Stimulated activated CD8-positive, alpha-beta memory T cell treated with anti-CD3 and anti-CD28 coated beads, Interleukin-12 subunit alpha, Interleukin-12 subunit beta, amount 100 ng/mL, for 1 hour (primary cell): ENCODE measurements at places on chromosomes 2 and 18.

DNA sequence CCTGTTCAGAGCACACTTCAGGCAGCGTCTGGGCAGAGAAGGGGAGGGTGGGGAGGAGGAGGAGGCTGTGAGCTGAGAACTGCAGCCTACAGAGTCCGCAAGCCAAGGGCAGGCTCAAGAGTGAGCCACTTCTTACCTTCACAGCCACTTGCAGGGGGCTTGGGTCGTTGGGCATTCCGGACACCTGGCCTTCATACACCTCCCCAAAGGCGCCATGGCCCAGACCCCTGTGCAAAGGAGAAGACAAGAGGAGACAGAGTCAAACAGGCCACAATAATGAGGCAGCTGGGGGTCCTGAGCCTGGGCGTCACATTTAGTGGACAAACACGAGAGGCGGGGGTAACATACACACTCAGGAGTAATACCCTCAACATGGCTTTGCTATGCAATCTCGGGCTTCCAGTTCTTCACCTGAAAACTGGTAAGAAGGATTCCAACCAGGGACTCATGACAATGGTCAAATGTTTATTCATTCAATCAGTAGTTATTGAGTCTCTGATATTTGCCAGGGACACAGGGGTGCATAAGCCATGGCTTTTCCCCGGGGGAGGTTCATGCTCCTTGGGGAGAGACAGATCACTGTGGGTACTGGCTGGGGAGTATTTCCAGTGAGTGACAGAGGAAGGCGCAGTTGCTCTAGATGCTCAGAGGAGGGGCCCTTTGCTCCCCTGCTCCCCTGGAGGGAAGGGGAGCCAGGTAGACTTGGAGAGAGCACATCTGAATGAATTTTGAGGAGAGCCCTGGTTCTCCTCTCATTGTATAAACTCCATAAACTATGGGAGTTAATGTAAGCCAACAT, 107.4 kb downstream of the CLIP4 start:
- no peak for DNase-seq

GRCh38 chr18:48827291-48828193, 123.2 kb downstream of the SMAD7 start:
- DNase-seq: no peak

- DNase-seq: no peak
Measured at GRCh38 chr2:241489088-241489487, 19.3 kb downstream of the STK25 start.

DNA sequence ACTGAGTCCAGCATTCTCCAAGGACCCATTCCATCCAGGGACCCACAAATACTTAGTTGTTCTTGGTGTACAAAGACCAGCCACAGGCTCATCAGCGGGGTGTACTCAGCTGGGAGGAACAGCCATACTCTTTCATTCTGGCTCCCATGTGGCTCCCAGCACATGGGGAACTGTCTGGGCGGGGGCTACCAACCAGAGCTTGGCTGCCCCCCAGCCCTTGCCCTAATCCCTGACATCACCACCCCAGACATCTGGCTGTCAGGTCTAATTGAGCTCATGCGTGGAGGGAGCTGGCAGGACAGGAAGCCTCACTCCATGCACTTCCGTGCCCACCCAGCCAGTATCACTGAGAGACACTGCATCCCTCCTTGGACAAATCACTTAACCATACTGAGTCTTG, 283.6 kb downstream of the DYSF start:
- no peak for DNase-seq

GRCh38 chr2:158049129-158049855, 52.4 kb upstream of the UPP2 start:
- no peak for DNase-seq

GRCh38 chr2:71609441-71609840, 156.1 kb downstream of the DYSF start:
- DNase-seq: no peak

- DNase-seq: no peak
Measured at GRCh38 chr18:77608807-77609206, 359.2 kb downstream of the GALR1 start.

GRCh38 chr2:96157649-96158553, 12.7 kb upstream of the DUSP2 start:
- DNase-seq: peak; percentile 75

DNA sequence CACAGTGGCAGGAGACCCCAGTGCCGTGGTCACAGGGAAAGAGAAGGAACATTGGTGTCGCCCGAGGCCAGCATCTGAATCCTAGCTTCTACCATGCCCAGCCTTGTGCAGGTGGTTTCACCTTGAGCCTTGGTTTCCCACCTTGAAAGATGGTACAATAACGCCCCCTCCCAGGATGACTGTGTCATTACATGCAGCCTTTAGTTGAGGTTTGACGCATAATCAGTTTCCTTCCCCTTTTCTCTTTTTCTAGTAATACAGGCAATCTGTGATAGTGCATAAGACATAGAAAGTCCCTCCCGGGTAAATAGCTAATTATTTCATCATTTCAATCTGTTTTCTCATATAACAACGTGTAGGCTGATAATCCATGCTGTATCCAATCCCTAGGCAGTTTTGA, 29.8 kb upstream of the ZNF407 start:
- DNase-seq: no peak

- no peak for DNase-seq
Measured at GRCh38 chr18:76208678-76209306, 286.2 kb downstream of the ZNF516 start.

- no peak for DNase-seq
Measured at GRCh38 chr2:178307650-178308049, 113.3 kb downstream of the OSBPL6 start.

- no peak for DNase-seq
Measured at GRCh38 chr2:128315122-128315828, 3.4 kb downstream of the HS6ST1 start.

- peak; percentile 50 for DNase-seq
Measured at GRCh38 chr2:144320491-144320890, 199.4 kb downstream of the ZEB2 start.

GRCh38 chr2:129813404-129813803, 166.1 kb upstream of the RAB6C start:
- DNase-seq: no peak

DNA sequence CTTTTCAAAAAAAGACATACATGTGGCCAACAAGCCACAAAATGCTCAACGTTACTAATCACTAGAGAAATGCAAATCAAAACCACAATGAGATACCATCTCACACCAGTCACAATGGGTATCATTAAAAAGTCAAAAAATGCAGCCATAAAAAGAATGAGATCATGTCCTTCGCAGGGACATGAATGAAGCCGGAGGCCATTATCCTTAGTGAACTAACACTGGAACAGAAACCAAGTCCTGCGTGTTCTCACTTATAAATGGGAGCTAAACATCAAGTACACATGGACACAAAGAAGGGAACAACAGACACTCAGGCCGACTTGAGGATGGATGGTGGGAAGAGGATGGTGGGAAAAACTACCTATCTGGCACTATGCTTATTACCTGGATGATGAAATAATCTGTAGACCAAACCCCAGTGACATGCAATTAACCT, 17.8 kb upstream of the ATL2 start:
- DNase-seq: no peak

GRCh38 chr2:95300450-95300849, 3.3 kb downstream of the KCNIP3 start:
- no peak for DNase-seq

- DNase-seq: no peak
Measured at GRCh38 chr2:96798733-96799622, 17.1 kb upstream of the CNNM3 start.

- DNase-seq: no peak
Measured at GRCh38 chr2:120791243-120791961, 55.7 kb downstream of the GLI2 start.

DNA sequence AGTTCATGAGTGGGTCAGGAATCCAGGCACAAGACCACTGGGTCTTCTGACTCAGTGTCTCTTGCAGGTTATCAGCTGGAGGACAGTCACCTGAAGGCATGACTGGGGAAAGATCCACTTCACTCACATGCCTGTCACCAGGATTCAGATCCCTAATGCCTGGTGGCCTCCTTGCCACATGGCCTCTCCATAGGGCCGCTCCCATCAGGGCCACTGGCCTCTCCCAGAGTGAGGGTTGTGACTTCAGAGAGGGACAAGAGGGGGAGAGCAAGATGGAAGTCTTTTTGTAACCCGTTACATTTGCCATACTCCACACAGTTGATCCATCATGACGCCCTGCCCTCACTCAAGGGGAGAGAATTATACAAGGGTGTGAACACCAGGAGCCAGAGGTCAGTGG, 13.0 kb upstream of the OTOS start:
- DNase-seq: no peak

GRCh38 chr2:156883804-156884203, 373.7 kb upstream of the GALNT5 start:
- DNase-seq: no peak

- no peak for DNase-seq
Measured at GRCh38 chr18:9987931-9988330, 74.1 kb downstream of the VAPA start.

DNA sequence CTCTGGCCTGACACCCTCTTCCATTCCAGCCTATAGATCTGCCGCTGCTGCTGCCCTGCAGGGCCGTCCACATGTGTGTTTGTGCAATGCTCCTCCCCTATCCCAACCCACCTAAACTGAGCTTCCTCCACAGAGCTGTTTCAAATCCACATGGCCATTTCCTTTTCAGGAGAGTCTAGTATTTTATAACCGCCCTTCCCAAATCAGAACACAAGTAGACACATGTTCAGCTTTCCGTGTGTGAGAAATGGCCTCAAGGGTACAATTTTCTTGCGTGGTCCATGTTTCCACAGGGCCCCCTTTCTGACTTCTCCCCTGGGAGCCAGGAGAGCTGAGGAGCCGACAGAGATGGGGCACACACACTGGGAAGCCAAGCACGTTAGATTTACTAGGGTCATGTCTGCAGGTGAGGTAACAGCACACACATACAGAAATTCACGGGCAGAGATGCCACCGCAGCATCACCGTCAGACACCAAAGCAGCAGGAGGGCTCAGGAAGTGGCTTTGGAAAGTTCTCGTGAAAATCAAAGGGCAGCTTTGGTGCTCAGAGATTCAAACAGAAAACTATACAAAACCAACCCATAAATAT, 102.9 kb upstream of the TGFA start:
- DNase-seq: no peak

- DNase-seq: no peak
Measured at GRCh38 chr2:197197895-197198311, 112.7 kb downstream of the ANKRD44 start.

- no peak for DNase-seq
Measured at GRCh38 chr2:54940723-54941122, 109.5 kb downstream of the RTN4 start.

GRCh38 chr2:96923201-96923600, 53.3 kb upstream of the SEMA4C start:
- DNase-seq: no peak

GRCh38 chr2:190535586-190535985, 1.1 kb upstream of the NEMP2 start:
- DNase-seq: no peak

DNA sequence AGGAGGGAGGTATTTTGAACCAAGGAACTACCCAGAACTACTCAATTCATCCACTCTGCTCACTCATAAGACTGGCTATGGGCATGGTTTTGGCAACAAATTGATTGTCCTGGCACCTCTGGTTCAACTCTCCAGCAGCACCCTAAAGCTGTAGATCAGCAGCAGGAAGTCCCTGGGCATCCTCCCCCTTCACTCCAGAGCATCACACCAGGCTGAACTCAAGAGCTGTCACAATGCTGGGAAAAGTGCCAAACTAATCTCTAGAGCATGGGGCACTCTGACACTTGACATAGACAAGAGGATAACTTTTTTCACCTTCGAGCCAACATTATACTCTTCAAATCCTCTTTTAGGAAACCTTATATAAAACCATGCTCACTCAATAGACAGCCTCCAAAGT, 154.1 kb upstream of the RBBP8 start:
- DNase-seq: no peak

DNA sequence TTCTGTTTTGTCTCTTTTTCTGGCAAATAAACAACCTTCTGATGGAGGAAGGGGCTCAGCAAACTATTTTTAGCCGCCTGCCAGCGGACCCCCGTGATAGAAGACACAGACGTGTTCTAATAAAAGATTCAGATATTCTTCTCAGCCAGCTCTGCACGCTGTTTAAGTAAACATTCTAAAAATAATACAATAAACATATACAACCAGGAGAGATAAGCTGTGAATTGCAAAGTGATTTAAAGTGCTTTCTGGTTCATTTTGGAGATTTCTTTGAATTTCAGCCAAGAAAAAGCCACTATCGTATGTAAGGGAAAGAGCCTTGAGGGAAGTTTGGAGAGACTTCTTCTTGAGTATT, 201.3 kb downstream of the EPHA4 start:
- DNase-seq: no peak

- no peak for DNase-seq
Measured at GRCh38 chr2:2874805-2875204, 502.8 kb downstream of the EIPR1 start.

DNA sequence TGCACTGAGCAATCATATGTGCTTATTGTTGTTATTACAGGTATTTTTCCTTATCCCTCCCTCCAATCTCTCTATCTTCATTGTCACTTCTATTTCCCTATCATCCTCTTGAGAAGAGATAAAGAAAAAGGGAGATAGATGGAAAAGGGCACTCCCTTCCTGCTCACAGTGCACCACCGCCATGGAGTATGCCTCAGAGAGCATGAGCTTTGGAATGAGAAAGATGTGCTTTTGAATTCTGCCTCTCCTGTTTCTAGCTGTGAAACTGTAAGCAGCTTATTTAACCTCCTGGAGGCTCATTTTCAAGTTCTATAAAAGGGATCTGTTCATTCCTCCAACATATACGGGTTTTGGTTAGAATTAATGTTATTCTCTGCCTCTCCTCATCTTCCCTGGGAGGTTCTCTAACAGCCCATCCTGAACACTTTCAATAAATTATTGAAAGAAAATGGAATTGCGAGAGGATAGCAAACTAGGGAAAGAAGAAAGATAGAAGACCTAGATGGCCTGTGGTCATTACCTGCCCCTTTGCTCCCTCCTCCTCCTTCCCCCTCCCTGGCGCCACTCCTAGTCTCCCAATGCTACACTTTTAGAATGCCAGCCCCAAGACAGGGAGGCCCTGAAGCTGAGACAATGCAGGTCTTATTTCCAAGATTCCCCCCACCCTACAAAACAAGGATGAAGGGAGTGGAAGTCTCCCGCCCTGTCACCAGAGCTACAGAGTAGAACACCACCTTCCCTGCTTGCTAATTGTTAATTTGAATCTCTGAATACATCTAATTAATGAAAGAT, 37.8 kb downstream of the FIGN start:
- no peak for DNase-seq
